ENCODE measurements at places on chromosomes 5 and 9. TPM values are rescaled to one million over a fixed set of nuclear protein-coding genes. Genes with fewer than 3 reads are reported as not detected.
A peak's percentile ranks its signal among the peaks of the same experiment; 100 is the strongest.

DNA sequence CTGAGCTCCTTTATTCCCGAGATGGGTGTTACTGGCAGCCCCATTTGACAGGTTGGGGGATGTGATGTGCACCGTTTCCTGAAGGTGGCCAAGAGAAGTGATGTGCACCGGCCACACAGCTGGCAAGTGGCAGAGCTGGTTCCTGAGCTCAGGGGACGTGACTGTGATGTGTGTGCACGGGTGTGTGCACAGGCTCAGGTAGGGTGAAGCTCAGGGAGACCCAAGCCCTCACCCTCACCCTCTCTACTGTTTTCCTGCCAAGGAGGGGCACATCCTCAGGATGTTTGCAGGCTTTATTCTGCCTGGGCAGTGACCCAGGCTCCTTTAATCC, 56.6 kb downstream of the WWC1 start:
- no peak overlapping the region for H3K27ac ChIP-seq
- H3K27me3 ChIP-seq = no peaks in the 10 kb centered on the region
- no peak overlapping the region for H3K4me3 ChIP-seq
- peaks cover 12% of the 10 kb centered on the region for H3K4me1 ChIP-seq
- no peaks in the 10 kb centered on the region for H3K36me3 ChIP-seq
- no peak for DNase-seq

Gene TMEM174
- not detected for total RNA-seq

GRCh38 chr5:103360475-103360874, 101.9 kb downstream of the MACIR start:
- DNase-seq = no peak
- H3K27me3 ChIP-seq = no peaks in the 10 kb centered on the region
- no peak overlapping the region for H3K27ac ChIP-seq
- no peak overlapping the region for H3K4me3 ChIP-seq
- no peaks in the 10 kb centered on the region for H3K36me3 ChIP-seq

Gene PCDHGB1
- total RNA-seq = 0.95 TPM

- no peaks in the 10 kb centered on the region for H3K27me3 ChIP-seq
- DNase-seq = peak; percentile 19
- H3K27ac ChIP-seq = no peak overlapping the region
- peaks cover 21% of the 10 kb centered on the region for H3K4me1 ChIP-seq
- H3K36me3 ChIP-seq = no peaks in the 10 kb centered on the region
- no peak overlapping the region for H3K4me3 ChIP-seq
Measured at GRCh38 chr9:18824095-18824666, 208.8 kb downstream of the SAXO1 start.

Gene SELENOP
- 1,895 TPM for total RNA-seq

DNA sequence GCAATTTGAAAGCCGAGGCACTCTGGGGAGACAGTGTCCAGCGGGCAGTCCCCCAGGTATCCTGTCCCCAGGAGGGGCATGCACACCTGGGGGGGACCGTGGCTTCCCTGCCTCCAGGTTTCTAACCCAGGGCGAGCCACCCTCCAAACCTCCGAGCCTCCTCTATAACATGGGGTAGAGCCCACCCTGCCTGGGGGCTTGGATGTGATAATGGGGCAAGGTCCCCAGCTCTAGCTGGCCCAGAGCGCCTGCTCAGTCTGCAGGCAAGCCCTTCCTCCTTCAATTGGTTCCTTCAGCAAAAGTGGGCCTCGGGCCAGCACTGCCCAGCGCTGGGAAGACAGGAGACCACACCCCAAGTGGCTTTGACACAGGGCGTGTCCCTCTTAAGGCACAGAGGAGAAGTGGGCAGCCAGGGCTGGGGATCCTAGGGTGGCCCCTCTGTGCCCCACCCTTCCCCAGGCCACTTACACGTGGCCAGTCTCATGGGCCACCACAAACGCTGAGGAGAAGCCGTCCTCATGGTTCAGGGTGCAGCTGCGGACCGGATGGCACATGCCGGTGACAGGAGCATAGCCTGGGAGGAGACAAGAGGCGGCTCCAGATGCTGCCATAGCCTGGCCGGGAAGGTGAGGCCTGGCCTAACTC, 94.3 kb downstream of the ZNF354C start:
- H3K4me3 ChIP-seq = no peak overlapping the region
- H3K4me1 ChIP-seq = no peaks in the 10 kb centered on the region
- no peak overlapping the region for H3K27ac ChIP-seq
- no peaks in the 10 kb centered on the region for H3K36me3 ChIP-seq
- no peak for DNase-seq
- H3K27me3 ChIP-seq = no peaks in the 10 kb centered on the region

Gene OR13C8
- total RNA-seq = not detected

DNA sequence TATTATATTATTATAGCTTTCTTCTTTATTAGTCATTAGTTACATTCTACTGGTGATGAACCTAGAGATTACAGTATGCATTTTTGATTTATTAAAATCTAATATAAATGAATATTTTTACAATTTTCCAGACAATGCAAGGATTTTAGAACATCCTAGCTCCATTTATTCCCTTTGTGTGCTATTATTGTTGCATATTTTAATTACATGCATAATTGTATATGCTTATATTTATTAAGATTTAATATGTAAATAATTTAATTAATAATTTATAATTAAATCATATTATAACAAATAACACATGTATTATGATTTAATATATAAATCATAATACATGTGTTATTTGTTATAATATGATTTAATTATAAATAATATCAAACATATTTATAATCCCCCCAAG, 23.4 kb upstream of the MACROH2A1 start:
- DNase-seq = no peak
- H3K4me1 ChIP-seq = no peaks in the 10 kb centered on the region
- no peak overlapping the region for H3K4me3 ChIP-seq
- no peaks in the 10 kb centered on the region for H3K27me3 ChIP-seq

DNA sequence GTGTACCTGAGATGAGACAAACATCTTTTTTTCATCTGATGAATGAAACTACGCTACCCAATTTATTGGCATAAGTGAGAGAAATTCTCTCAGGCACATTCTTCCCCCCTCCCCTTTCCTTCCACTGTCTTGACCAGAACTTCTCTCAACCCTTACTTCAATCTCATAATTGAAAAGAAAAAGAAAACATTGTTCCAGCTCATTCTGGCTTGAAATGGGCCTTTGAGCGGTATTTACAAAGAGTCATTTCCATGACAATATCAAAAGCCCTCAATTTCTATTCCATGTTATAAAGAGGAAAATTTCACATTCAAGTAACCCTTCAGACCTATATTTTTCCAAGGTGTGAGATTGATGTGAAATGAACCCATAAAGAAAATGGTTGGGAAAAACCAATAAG, 145.9 kb downstream of the PCSK1 start:
- H3K36me3 ChIP-seq = no peaks in the 10 kb centered on the region
- DNase-seq = no peak
- H3K4me1 ChIP-seq = peaks cover 12% of the 10 kb centered on the region
- H3K4me3 ChIP-seq = no peak overlapping the region

GRCh38 chr5:34892414-34892813, 22.9 kb downstream of the RAD1 start:
- H3K4me1 ChIP-seq = peaks cover 58% of the 10 kb centered on the region
- no peaks in the 10 kb centered on the region for H3K27me3 ChIP-seq
- no peak for DNase-seq
- no peaks in the 10 kb centered on the region for H3K36me3 ChIP-seq
- H3K4me3 ChIP-seq = no peak overlapping the region
- no peak overlapping the region for H3K27ac ChIP-seq

Gene PCDHGA1
- 0.31 TPM for total RNA-seq

DNA sequence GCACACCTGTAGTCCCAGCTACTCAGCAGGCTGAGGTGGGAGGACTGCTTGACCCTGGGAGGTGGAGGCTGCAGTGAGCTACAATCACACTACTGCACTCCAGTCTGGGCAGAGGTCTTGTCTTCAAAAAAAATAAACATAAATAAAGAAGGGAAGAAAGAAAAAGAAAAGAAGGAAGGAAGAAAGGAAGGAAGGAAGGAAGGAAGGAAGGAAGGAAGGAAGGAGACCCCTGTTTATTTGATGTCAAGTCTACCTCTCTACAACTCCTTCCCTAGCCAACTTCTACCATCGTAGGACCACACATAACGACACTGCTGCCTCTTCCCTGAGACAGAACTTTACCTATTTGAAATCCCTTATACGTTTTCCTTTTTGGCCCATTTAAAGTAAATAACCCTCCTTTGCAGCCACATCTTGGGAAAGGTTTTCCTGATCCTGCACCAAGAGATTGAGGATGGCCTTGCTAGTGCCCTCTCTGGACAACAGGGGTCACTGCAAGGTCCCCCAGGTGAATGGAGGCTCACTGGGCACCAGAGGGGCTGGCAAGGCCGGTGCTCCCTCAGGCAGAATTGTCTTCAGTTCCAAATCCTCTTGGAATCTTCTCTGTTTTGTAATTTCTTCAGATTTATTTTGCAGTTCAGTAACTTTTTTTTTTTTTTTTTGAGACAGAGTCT, 10.5 kb downstream of the RPS14 start:
- no peak overlapping the region for H3K4me3 ChIP-seq
- H3K27me3 ChIP-seq = no peaks in the 10 kb centered on the region
- no peaks in the 10 kb centered on the region for H3K4me1 ChIP-seq
- peaks cover 8% of the 10 kb centered on the region for H3K36me3 ChIP-seq

Gene MYOZ3
- total RNA-seq = not detected

Gene FUT7
- total RNA-seq = not detected

Gene PCDHA6
- not detected for total RNA-seq

Gene CTXN3
- not detected for total RNA-seq

Gene FAM153A
- total RNA-seq = not detected

DNA sequence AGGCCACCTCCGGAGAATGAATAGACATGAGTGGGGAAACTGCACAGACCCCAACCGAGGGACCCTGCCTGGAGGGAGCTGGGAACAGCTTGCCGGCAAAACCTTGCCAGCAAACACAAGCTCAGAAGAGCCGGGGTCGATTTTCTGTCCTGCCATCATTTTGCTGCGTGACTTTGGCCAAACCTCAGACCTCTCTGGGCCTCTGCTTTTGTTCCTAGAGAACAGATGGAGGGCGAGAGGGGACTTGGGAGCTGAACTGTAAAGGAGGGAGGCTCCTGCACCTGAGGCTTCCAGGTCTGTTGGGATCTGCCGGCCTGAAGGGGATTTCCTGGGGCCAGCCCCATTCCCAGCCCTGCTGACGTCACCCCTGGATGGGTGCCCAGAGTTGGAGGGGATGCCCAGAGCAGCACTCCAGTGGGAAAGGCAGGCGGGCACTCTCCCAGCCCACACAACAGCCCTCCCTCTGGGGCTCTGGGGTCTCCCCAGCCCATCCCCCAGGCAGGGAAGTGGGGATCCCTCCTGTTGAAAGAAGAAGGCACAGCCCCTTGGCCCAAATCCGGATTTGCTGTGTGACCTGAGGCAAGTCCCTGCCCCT, 40.4 kb upstream of the SYNPO start:
- DNase-seq = no peak
- peaks cover 8% of the 10 kb centered on the region for H3K27me3 ChIP-seq
- no peak overlapping the region for H3K27ac ChIP-seq
- peaks cover 11% of the 10 kb centered on the region for H3K4me1 ChIP-seq
- no peak overlapping the region for H3K4me3 ChIP-seq

Gene MEGF10
- total RNA-seq = not detected

DNA sequence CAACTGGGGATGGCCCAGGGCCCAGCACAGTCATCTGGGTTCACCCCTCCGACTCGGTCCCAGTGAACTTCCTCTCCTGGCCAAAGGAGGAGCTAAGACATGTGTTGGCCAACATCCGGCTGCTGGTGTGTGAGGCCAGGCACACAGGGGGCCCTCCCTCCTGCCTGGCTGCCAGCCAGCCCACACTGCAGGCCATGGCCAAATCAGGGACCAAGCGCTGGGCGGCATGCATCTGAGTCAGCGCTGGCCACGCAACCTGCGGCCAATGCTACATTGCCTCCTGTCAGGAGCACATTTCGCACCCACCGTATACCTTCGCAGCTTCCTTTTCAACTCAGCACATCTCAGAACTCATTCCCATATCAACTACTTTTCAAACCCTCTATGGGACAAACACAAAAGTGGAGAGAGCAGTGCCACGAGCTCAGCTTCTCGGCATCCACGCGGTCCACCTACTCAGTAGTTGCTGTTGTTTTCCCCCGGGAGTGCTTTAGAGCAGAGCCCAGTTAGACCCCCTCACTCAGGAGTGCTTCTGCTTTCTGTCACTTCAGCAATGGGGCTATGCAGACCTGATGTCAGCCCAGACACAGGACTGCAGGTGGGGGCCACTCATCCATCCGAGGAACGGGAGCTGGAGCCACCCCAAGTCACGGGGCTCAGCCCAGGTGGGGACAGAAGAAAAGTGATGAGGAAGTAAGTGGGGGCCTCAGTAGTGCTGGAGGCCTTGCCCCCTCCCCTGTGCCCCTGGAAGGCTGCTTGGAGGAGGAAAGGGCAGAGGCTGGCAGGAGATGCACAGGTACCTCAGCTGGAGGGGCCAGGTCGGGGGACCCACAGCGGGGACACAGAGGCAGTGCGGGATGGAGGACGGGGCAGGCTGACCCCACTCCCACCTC, 13.9 kb downstream of the NINJ1 start:
- no peaks in the 10 kb centered on the region for H3K27me3 ChIP-seq
- H3K27ac ChIP-seq = peak overlapping the region; percentile 63
- peak; percentile 94 for DNase-seq
- peaks cover 37% of the 10 kb centered on the region for H3K4me1 ChIP-seq

- no peaks in the 10 kb centered on the region for H3K4me1 ChIP-seq
- no peak for DNase-seq
- H3K27me3 ChIP-seq = no peaks in the 10 kb centered on the region
- no peak overlapping the region for H3K4me3 ChIP-seq
- no peak overlapping the region for H3K27ac ChIP-seq
Measured at GRCh38 chr9:27880635-27881034, 307.4 kb upstream of the C9orf72 start.

DNA sequence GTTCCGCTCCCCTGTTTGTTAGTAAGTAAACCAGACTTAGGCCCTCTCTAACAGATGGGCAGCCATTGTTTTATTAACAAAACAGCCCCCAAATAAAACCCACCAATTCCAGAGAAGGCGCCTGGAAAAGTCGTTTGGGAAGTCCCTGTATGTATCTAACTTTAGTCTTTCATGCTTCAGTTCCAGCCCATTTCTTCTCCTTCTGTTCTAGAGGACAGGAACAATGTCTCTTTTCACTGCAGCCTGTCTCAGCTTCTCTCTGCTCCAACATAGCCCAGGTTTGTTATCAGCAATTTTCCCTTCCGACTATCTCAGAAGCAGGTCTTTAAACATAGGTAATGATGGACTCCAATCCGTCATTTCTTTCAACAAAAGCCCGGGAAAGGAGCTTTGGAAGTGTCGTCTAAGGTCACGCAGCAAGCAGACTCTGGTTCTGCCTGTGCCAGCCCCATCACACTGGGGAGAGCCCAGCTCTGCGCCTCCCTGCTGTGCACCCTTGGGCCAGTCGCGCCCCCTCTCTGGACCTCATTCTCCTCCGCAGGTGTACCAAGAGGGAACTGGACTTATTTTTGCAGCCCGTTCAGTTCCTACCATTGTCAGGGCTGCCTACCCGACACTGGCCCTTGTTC, 9.6 kb upstream of the AKNA start:
- no peak for DNase-seq
- no peaks in the 10 kb centered on the region for H3K27me3 ChIP-seq
- H3K27ac ChIP-seq = peak overlapping the region; percentile 18
- H3K4me3 ChIP-seq = peak overlapping the region; percentile 76

- H3K4me3 ChIP-seq = no peak overlapping the region
- no peak overlapping the region for H3K27ac ChIP-seq
- H3K36me3 ChIP-seq = no peaks in the 10 kb centered on the region
- DNase-seq = no peak
- peaks cover 18% of the 10 kb centered on the region for H3K27me3 ChIP-seq
Measured at GRCh38 chr5:8060953-8061429, 192.0 kb downstream of the MTRR start.
